DMS53 (cell line): ENCODE measurements at places on chromosomes 13 and 19.

- DNase-seq = peak; percentile 92
Measured at GRCh38 chr19:50817941-50818858, 5.4 kb downstream of the KLK1 start.

DNA sequence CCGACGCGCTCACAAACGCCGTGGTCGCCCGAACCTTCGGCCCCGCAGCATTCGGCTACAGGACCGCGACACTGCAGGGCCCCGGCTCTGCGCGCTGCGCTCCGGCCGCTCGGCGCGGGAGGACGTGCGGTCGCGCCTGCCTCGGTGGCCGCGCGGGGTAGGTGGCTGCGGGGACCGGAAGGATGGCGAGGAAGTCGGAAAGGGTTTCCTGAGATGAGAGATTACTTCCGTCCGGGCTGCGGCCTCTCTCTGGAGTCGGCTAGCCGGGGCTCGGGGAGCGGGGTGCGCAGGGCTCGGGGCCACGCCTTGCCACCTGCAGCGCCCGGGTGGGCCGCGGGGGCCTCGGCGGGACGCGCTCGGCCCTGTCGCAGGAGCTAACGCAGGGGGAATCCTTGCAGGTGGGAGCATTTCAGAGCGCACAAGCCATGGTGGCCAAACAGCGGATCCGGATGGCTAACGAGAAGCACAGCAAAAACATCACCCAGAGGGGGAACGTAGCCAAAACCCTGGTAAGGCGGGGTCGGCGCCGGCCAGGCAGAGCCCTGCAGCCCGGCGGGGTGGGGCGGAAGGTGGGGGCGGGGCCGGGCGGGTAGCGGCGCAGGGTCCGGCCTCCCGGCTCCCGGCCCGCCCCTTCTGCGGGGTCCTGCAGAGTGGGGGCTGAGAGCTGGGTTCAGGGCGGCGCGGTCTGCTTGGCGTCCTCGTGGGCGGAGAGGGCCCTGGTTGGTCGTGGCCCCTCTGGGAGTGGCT, at the start of gene SERP2:
Gene SERP2 (plus strand): TSS at position 224 of the 747 bp plus-strand sequence. CDS start 202 bp downstream, at position 426.
- peak; percentile 45 for DNase-seq

GRCh38 chr19:46481947-46482346, 10.6 kb upstream of the PNMA8A start:
- no peak for DNase-seq

DNA sequence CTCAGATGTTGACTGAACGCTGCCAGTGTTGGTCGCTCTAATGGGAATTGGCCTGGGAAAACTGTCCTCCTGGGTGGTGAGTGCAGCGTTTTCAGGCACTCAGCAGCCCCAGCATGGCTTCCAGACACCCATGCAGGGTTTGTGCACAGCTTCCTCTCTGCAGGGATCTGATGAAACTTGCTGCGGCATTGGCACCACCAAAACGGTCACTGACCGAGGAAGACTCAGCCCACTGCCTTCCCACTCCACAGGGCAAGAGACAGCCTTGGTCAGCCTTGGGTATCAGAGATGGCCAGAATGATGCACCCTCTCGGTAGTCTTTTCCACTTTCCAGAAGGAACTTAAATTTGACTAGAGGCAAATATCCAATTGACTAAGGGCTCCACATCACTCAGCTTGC, 398.9 kb downstream of the IRS2 start:
- DNase-seq = no peak

GRCh38 chr19:3113100-3114017, 19.2 kb downstream of the GNA11 start:
- DNase-seq = no peak

DNA sequence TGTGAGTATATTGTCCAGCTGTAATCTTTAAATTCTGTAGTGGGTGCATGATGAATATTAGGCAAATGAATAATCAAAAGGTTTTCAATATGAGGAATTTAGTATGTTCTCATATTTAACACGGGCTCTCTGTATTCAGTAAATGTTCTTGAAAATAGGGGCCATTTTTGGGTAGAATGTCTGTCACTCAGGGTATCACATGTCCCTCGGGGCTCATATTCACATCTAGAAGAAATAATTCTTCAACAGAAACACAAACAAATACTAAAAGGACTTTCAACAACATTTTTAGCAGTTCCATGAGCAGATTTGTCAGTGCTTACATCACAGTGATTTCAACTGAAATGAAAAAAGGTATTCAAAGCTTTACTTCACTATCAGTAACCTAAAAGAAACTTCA, 1388.4 kb upstream of the MIR17HG start:
- no peak for DNase-seq

GRCh38 chr13:76854894-76855293, 31.3 kb downstream of the KCTD12 start:
- no peak for DNase-seq

- DNase-seq = peak; percentile 90
Measured at GRCh38 chr19:41821003-41821735, 23.3 kb downstream of the LYPD4 start.

GRCh38 chr19:58586133-58586765, 13.1 kb upstream of the MZF1 start:
- DNase-seq = no peak

DNA sequence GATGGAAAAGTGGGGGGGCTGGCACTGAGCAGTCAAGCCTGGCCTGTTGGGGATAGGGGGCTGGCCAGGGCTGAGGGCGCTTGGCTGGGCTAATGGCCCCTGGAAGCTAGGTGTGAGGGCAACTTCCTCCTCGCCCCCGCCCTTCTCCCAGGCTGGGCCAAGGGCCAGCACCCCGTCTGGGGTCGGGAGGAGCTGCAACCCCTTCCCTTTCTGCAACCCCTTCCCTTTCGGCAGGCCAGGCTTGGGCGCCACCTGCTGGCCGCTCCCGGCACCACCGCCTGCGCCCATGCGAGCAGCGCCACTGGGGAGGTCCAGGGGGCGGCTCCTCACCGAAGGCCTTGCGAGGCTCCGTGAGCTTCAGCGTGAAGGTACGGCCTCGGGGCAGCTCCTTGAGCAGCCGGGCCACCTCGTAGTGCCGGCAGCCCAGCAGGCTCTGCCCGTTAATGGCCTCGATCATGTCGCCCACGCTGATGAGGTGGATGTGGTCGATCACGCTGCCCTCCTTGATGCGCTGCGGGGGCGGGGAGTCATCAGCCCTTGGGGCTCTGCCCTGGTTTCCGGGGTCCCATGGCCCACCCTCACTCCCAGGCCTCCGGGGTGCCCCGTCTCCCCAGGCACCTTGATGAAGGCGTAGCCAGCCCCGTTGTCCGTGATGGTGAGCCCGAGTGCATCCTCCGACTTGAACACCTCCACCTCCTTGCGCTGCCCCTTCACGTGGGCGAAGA, 5.0 kb upstream of the PTGER1 start:
- DNase-seq = peak; percentile 39

GRCh38 chr19:3150739-3151329, 15.0 kb downstream of the GNA15 start:
- DNase-seq = no peak

GRCh38 chr13:102825921-102826706, 19.7 kb upstream of the ERCC5 start:
- no peak for DNase-seq

- no peak for DNase-seq
Measured at GRCh38 chr19:4241824-4242430, 5.0 kb upstream of the YJU2 start.

DNA sequence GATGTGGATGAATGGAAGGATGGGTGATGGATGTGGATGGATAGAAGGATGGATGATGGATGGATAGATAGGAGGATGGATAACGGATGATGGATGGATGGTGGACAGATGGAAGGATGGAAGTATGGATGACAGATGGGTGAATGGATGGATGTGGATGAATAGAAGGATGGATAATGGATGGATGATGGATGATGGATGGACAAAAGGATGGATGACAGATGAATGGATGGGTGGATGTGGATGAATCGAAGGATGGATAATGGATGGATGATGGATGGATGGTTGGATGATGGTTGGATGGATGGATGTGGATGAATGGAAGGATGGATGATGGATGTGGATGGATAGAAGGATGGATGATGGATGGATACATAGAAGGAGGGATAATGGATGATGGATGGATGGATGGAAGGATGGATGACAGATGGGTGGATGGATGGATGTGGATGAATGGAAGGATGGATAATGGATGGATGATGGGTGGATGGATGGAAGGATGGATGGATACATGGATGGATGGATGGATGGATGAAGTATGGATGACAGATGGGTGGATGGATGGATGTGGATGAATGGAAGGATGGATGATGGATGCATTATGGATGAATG, 39.3 kb downstream of the TMEM255B start:
- no peak for DNase-seq

DNA sequence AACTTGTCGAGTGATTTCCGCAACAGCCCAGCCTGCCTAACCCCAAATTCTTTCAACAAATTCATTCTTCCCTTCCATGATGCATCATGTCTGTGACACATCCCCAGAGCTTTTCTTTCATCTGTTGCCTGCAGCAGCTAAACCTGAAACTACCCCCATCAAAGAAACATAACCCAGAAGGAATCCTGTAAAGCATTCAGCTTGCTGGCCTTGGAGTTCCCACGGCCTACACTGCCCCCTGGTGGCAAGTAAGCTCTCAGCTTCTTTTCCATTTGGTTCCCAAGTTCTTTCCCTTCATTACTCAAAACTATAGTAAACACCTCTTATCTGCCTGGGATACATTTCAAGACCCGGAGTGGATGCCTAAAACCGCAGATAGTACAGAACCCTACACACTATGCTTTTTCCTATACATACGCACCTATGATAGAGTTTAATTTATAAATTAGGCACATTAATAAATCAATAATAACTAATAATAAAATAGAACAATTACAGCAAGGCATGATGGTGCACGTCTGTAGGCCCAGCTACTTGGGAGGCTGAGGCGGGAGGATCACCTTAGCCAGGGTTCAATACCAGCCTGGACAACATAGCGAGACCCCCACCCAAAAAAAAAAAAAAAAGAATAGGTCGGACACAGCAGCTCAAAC, 7.4 kb downstream of the ETHE1 start:
- peak; percentile 90 for DNase-seq

DNA sequence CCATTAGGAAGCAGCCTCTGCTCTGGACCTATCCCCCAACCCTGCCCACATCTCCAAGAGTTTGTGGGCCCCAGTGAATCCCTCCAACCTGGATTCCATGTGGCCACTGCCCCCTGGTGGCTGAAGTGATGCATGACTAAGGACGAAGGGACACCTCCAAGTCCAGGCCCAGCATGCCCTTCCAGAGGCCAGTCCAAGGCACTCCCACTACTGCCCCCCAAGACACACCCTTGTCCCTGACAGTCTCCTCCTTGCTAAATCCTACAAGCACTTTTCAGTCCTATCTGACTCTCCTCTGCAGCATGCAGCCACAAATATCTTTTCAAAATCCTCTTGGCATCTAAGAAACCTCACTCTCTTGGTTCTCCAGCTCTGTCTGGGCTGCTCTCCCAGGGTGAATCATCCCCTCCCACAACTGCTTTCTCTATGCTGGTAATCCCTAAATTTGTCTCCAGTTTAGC, 33.0 kb downstream of the DEDD2 start:
- DNase-seq = peak; percentile 88

DNA sequence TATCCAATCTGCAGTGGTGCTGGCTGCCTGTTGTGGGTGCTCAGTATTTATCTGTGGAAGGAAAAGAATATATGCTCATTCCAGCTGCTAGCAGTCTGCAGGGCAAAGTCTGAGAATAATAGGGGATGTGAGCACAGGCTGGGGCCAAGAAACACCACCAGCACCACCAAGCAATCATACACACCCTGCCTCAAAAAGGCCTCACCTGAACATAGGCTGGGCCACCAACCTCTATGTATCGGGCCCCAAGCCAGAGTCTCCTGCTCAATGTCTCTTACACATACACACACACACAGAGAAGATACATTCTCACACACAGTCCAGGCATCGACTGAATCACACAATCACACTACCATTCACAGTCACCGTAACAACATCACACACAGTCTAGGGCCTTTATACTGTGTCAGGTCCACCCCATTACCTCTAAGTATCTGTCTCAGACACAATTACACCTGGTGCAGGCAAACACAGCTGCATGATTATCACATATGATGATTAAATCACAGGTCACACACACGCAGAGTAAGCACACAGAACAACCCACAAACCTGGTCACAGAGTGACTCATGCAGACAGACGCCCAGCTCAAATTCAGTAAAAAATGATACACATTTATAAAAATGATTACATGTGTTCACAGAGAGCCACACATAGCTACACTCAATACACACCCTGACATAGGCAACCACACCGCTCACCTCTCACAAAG, 1.3 kb upstream of the ZSCAN22 start:
- peak; percentile 47 for DNase-seq

- no peak for DNase-seq
Measured at GRCh38 chr19:791007-791566, 6.2 kb upstream of the PTBP1 start.

DNA sequence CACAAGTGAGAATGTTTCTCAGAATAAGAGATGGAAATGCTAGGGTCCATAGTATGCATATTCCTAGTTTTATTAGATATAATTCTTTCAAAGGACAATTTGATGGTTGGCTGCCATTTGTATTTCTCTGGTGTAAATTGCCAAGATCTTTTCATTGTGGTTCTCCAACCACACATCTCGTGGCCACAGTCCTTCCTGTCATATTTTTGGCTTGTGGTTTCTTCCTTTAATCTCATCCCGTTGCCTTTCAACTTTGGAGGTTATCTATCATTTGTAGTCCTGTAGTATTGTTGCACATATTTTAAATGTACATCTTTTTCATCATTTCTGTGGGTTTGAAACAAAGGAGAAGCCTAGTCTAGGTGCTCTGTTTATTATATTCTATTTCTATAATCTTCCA, 61.2 kb downstream of the WASF3 start:
- DNase-seq = no peak

- no peak for DNase-seq
Measured at GRCh38 chr19:21691661-21692060, 75.7 kb downstream of the ZNF100 start.

GRCh38 chr13:33194820-33195692, 90.5 kb downstream of the STARD13 start:
- DNase-seq = peak; percentile 35

DNA sequence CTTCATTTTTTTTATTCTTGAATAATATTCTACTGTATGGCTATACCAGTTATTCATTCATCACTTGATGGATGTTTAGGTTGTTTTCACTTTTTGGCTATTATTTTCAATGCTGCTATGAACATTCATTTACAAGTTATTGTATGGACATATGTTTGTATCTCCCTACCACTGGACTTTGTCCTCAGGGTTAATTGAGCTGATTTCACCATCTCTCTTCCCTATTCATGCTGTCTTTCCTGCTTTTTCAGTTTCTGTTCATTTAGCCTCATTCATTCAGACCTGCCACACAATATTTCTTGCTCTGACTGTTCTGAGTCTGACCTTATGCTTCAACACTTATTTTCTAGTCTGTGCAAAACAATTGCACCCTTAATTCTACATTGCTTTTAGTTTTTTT, 12.3 kb upstream of the C1QTNF9B start:
- peak; percentile 38 for DNase-seq

DNA sequence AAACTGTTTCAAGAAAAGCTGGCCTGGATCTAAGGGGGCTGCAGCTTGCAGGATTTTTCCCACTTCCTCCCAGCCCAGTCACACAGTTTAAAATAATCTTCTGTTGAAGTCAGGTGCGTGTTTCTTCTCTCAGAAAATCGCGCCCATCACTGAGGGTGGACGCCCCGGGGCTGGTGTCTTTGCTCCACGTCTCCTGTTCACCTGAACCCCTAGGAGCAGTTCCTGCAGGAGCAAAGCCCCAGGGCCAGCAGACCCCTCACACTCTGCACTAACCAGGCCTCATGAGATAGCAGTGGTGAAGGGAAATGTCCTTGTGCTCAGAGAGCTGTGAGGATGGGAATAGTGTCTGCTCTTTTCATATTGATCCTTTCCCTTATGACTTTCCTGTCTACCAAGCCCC, 920 bp upstream of the SIGLEC7 start:
- no peak for DNase-seq
